ENCODE measurements at places on chromosomes 13 and 19.

- DNase-seq: no peak
Observed at GRCh38 chr13:50889317-50889716, 20.3 kb upstream of the RNASEH2B start.

- no peak for DNase-seq
Observed at GRCh38 chr13:112137144-112137543, 70.2 kb downstream of the SOX1 start.

- no peak for DNase-seq
Observed at GRCh38 chr13:91909617-91910016, 511.2 kb downstream of the GPC5 start.

DNA sequence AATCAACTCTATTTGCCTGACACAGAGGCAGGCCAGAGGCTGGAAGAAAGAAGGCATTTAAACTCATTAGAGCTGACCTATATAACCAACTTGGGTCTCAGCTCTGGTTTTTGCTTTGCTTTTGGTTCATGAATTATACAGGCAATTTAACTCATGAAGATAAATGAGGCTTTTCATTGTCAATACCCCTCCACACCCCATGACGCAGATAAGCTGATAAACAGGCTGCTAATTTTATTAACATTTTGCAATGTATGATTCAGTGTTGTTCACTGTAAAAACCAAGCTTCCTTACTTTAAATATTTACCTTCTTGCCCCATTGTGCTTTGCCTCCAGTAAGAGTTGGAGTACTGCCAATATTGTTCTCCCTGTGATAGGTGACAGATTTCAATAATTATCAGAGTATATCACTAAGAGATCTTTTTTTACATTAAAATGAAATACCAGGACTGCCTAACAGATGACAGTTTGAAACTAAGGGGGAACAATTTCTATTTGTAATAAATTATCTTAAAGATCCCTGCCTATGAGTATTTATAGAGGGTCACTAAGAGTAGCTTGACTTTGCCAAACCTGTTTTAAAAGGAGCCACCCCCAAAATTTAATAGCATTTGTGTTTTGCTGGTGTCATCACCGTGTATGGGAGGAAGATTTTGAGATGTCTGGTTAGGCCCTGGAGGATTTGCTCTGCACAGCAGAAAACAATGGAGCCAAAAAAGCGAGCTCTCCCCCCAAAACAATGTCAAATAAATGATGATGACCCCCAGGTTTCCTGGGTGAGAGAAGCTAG is 472.7 kb upstream of the NBEA start:
- DNase-seq: no peak

DNA sequence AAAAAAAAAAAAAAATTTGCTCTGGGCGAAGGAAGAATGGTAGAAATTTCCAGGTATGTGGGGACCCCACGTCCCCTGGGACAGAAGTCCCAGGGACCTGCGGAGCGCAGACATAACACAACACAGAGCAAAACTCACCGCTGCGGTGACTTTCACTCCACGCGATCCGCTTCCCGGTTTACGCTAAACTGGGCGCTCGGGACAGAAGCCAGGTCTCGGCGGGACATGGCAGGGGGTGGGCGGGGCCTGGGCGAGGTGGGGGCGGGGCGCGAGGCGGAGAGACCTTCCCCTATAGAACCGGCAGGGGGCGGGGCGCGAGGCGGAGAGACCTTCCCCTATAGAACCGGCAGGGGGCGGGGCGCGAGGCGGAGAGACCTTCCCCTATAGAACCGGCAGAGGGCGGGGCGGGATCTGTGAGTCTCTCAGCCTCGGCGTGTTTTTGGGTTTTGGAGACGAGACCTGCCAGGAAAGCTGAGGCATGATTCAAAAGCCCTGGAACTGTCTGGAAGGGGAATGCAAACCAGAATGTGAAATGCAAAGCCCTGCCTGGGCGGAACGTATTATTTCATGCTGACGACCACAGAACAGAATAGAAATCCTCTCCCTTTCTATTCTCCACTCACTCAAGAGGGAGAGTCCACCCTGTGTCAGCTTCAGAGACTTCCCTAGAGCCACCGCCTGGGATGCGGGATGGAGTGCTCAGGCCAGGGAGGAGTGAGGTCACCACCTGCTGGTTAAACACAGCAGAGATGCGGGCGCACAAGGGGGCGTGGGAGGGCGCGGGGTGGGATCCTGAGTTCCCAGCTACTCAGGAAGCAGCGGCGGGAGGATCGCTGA is 20.2 kb upstream of the ERVV-1 start:
- DNase-seq: peak; percentile 23

- no peak for DNase-seq
Observed at GRCh38 chr13:95226932-95227695, 74.1 kb downstream of the ABCC4 start.

- no peak for DNase-seq
Observed at GRCh38 chr19:38932425-38933179, 1.9 kb downstream of the MRPS12 start.

- DNase-seq: no peak
Observed at GRCh38 chr19:13051557-13052165, 51.0 kb downstream of the LYL1 start.

DNA sequence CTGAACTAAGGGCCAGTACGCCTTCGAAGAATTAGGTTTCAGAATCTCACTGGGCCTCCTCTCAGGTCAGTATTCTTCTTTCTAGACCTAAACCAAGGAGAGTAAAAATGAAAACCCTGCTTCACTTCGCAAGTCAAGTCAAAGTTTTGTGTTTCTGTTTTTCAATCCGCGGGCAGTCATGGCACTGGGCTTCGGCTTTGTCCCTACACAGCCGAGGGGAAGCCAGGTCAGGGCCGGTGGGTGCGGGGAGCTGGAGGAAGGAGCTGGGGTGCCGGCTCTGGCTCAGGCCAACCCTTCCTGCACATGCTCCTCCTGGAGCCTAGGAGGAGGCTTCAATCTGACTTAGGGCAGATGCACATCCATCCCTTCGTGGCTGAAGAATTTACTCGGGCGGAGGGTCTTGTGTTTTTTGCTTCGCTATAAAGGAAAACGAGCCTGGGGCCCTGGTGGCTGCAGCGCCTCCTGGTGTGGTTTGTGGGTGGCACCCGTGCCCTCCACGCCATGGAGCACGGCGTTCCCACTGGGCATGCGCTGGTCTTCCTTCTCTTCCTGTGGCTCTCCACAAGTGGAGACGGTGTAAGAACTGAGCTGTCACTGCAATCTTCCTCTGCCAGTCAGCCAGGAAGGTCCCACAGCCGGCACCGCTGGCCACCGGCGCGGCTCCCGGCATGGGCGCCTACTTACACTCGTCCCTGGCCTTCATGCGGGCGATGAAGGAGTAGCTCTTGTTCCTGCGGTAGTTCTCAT is 22.5 kb downstream of the C19orf44 start:
- no peak for DNase-seq

- DNase-seq: no peak
Observed at GRCh38 chr19:38213911-38214625, 10.0 kb downstream of the DPF1 start.

DNA sequence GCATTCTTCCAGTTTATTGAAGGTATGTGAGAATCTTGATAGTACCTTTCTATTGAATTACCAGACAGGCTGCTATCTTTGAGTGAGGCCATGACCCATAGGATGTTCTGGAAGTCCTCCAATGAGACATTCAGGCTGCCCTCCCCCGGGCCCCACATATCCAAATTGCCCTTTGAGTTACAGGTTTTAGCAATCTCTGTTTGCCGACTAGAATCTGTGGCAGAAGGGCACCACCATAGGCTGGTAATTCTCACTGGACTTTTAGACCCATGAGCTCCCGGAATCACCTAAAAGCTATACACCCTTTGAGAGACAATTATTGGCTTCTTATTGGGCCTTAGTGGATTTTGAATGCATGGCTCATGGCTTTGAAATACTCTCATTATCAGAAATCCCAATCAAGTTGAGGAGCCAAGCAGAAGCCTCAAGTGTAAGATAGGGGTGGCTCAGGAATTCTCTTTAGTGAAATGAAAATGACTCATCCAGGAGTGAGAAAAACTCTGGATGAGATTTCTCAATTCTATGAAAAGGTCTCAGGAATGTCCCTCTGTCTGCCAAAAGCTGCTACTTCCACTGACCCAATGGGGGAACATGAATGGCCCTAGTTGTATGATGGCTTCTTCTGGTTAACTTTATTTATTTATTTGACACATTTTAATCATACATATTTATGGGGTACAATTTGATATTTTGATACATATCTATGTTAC is 172.1 kb upstream of the CSNK1A1L start:
- peak; percentile 27 for DNase-seq

GRCh38 chr19:5498830-5499550 is 43.8 kb downstream of the ZNRF4 start:
- DNase-seq: no peak

DNA sequence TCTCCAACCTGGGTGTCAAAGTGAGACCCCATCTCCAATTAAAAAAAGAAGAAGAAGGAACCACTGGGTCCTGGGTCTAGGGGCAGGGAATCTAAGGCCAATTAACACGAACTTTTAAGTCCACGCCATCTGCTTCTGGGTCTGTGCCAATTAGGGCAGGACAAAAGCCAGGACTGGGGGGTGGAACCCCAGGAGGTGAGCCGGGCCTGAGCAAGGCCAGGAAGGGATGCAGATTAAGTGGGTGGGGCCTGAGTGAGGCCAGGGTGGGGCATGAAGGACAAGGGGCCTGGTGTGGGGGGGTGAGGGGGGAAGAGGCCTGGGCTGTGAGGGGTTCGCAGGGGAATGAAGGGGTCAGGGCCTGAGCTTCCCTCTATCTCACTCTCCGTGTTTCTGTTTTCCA is 26.3 kb upstream of the ZNF83 start:
- no peak for DNase-seq

DNA sequence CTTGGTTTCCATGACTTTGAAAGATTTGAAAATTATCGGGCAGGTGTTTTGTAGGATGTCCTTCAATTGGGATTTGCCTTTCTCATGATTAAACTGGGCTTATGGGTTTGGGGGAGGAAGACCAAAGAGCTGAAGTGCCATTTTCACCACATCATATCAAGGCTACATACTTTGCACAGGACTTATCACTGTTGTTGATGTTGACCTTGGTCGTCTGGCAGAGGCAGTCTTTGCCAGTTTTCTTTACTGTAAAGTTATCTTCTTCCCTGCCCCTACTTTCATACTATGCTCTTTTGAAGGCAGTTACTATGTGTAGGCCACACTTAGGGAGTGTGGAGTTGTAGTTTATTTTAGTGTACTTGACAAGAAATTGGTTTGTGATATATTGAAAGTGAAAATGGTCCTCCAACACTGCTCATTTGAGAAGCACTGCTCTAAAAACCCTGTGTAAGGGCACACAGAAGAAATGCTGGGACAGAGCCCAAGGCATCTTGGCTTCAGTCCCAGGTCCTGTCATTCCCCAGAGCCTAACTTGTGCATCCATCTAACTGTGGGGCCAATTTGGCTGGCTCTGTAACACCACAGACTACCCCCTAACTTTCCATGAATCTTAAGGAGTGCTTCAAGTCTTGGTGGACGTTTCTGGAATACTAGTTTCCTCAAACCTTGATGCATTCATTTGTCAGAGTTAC is 384.9 kb downstream of the KCNRG start:
- no peak for DNase-seq

GRCh38 chr19:51576850-51577249 is 5.8 kb downstream of the ZNF175 start:
- DNase-seq: no peak

GRCh38 chr13:37652596-37652995 is 54.0 kb upstream of the POSTN start:
- DNase-seq: no peak

GRCh38 chr13:92414851-92415250 is 811.8 kb upstream of the GPC6 start:
- no peak for DNase-seq

GRCh38 chr19:33064458-33064791 is 263 bp downstream of the RHPN2 start:
- DNase-seq: no peak

DNA sequence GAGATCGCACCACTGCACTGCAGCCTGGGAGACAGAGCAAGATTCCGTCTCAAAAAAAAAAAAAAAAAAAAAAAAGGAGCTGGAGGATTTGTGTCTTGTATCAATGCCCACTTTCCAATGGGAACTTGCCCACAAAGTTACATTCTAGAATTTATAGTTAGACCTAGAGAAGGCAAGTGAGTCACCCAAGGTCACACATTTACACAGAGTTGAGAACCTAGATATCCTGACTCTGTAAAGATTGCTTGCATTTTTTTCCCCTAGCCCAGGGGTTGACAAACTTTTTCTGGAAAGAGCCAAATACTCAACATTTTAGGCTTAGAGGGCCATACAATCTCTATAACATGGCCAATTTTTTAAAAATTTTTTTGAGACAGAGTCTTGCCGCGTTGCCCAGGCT is 7.7 kb upstream of the BRD4 start:
- no peak for DNase-seq

DNA sequence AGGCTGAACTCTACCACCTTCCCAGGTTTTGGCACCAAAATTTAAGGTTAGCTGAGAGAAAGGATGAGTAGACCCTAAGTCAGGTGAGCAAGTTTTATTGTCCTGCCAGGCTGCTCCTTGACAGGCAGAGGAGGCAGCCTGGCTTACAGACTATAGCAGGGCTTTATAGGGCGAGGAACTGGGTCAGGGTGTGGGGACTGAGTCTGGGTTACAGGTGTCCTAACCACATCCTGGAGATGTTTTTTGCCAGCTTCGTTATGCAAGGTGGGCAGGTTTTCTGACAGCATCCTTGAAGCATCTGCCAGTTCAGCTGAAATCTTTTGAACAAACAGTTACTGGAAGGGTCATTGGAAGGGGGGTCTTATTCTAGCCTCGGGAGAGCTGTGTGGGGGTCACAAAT is 905.7 kb upstream of the SLITRK5 start:
- no peak for DNase-seq

- DNase-seq: no peak
Observed at GRCh38 chr19:23972161-23972560, 57.5 kb downstream of the ZNF726 start.

DNA sequence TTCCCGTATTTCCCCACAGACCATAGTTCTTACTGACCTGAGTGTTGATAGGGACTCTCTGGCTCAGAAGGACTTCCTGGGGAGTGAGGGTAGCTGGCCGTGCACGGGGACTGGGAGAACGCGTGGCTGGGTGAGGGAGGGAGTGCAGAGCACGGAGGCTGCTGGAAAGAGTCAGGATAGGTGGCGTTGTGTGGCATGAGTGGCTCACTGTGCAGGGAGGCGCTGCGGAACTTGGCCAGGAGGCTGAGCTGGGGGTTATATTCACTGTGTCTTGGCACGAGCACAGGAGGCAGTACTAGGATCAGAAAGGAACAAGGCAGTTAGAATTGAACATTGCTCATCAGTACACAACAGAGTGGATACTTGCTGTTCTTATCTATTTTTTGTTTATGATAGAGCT is 47.4 kb downstream of the SMAD9 start:
- no peak for DNase-seq

GRCh38 chr19:10517760-10518443 is 655 bp upstream of the S1PR5 start:
- no peak for DNase-seq

GRCh38 chr13:113565526-113566226 is 18.9 kb upstream of the TFDP1 start:
- DNase-seq: no peak

GRCh38 chr13:33372251-33372919 is 86.8 kb upstream of the STARD13 start:
- no peak for DNase-seq

GRCh38 chr13:20217168-20217567 is 15.0 kb downstream of the GJB6 start:
- no peak for DNase-seq

GRCh38 chr13:107289540-107289939 is 721.6 kb upstream of the ARGLU1 start:
- peak; percentile 21 for DNase-seq
